ENCODE measurements at places on chromosomes 13 and 19.

- DNase-seq, result no peak
These were observed 29.8 kb upstream of the PABPC3 start for GRCh38 chr13:25065974-25066770.

DNA sequence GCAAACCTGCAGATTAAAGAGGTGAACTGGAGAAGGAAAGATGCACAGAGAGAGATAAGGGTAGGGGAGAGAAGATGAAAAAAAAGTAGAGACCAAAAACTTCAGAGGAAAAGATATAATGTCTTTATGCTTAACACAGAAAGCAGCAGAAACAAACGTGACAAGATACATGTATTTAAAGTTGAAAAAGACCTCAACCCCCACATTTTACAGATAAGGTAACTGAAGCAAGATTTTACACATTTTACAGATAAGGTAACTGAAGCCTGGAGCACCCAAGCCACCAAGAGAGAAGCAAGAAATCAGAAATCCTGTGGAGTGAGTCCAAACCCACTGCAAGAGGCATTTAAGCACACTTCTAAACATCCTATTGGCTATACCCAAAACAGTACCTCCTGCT is 185.3 kb downstream of the TBC1D4 start:
- no peak for DNase-seq

DNA sequence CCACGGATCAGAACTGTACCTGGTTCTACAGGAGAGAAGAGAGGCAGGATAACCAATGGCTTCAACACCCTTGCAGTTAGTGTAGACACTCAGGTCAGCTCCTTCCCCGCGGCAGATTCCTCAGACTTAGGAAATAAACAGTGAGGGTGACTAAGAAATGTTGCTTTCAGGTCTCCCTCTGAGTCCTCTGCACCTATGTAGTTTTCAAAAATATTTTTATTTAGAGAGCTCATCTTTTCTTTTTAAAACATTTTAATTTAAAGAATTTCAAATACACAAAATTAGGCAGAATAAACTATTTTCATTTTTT is 195.2 kb downstream of the KLF12 start:
- DNase-seq, result no peak

GRCh38 chr13:101301053-101301452 is 115.3 kb downstream of the NALCN start:
- DNase-seq, result no peak

DNA sequence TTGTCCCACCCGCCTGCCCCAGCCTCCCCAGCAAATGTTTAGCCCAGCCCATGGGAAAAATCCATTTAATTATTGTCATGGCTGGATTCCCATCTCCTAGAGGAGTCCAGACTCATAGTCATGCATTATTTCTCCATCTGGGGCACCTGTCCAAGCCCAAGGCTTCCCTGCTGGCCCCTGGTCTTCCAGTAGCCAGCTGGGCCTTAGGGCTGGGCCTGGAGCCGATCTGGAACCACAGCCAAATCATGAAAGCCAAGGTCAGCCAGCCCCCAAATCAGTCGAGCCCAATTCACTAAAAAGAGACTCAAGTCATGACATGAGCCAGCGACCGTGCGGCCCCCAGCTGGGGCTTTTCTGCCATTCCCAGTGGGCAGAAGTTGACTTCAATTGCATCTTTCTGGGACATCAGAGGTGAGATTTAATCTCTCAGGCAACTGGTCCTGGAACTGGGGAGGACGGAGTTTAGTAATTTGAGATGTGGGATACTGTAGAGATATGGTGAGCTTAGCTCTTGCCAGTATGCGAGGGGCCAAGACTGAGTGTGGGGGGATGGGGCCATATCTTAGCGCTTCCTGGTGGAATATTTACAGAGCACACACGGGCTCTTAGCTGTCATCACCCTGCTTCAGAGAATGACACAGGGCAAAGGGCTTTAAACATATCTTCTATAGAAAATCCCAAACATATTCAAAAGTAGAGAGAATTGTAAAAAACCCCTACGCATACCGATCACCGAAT is 9.4 kb upstream of the PGLYRP2 start:
- DNase-seq, result no peak

DNA sequence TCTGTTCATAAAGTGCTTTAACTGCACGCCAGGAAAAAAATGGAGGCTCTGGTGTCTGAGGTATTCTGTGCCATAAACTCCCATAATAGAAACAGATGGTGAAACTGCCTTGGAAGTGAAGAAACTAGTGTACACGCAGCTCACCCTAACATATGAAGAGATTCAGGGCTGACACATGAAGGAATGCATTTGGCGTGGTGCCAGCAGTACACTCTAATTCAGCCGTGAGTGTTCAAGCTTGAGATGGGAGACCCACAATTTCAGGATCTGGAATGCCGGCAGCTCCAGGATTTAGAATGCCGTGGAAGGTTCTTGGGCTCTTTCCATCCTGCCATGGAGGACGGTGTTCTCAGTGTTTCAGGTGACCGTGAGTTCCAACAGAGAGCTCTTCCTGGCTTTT is 478.4 kb downstream of the TSHZ3 start:
- DNase-seq, result no peak

DNA sequence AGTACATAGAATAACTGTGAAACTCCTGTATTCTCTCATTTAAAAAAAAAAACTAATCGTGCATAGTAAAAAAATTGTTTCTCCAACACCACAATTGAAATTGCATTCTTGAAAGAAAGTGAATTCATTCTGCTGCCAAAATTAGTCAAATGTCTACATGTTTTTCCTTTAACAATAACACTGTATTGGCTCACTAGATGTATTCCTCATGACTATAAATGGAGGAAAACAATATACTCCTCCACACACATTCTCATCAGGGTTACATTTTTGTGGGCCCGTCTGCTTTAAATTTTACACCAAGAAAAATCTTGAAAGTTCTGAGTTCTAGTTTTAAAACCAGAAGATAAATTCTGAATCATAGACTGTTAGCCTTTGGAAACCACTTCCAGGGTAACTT is 233.6 kb downstream of the KLF12 start:
- DNase-seq, result no peak

- no peak for DNase-seq
These were observed 6.1 kb downstream of the SBNO2 start for GRCh38 chr19:1167687-1168571.

DNA sequence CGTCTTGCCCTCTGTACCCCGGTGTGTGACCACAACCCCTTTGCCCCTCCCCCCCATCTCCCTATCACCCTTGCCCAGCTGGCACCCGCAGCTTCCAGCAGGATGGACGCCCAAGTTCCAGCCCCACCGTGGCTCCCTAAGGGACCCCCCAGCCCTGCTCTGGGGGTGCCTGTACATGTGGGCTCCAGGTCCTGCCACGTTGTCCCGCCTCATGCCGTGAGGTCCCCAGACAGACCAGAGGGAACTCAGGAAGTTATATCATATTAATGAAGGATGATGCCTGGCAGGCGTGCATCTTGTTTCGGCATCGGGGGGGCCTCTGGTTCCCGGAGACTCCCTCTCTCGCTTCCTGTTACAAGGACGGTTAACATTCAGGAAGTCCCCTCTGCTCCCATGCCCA is 1.6 kb upstream of the PTGIR start:
- DNase-seq, result no peak

DNA sequence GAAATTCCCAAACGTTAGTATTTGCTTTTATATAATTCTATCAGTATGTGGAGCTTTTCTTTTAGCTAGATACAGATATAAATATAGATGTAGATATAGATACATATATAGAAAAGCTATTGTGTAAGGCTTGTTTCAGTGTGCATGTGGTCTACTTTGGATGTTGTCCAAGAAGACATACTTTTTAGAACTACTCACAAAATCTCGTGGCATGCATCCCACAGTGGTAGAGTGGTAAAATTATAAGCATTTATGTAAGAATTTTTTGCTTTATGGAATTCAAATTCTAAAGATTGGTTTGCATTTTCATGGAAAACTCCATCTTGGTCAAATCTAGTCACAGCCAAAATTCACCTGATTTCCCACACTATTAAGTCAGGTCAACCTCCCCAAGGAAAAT is 880.4 kb downstream of the EFNB2 start:
- DNase-seq, result no peak

- no peak for DNase-seq
These were observed 86.7 kb downstream of the DNAJC3 start for GRCh38 chr13:95763601-95764000.

GRCh38 chr19:5893907-5894703 is 9.5 kb downstream of the NDUFA11 start:
- no peak for DNase-seq

DNA sequence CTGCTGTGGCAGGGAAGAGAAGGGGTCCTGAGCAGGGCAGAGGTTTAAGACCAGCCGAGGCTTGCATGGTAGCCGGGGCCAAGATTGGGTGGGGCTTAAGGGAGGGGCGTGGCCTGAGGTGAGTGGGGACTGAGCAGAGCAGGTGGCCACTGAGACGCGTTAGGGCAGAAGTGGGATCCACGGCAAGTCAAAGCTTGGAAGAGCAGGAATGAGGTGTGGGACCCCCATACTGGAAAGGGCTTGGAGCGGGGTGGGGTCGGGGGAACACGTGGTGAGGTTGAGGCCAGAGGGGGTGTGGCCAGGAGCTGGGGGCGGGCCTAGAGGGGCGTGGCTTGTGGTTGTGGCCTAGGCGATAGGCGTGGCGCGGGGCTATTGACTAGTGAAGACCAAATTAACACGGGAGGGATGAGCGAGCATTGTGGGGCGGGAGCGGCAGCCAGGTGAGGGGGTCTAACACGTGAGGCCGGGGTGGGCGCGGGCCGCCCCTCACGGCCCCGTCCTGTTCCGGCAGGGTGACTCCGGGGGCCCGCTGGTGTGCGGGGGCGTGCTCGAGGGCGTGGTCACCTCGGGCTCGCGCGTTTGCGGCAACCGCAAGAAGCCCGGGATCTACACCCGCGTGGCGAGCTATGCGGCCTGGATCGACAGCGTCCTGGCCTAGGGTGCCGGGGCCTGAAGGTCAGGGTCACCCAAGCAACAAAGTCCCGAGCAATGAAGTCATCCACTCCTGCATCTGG is 3.3 kb downstream of the CFD start:
- peak; percentile 67 for DNase-seq

DNA sequence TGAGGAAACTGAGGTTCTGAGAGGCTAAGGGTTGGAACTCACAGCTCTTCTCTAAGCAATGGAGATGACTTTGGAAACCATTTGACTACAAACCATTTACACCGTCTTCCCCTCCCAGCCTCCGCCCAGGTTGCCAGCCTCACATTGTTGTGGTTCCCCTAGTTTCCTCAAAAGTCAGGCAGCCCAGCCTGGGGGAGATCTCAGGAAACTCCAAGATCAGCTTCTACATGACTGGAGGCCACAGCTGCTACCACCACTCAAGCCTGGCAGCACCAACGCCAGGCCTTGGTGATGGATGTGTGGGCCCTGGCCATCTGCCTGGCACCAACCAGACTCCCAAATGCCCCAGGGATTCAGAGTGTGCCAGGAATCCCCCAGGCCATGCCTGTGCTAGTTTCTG is 207.9 kb downstream of the TSHZ3 start:
- DNase-seq, result no peak

DNA sequence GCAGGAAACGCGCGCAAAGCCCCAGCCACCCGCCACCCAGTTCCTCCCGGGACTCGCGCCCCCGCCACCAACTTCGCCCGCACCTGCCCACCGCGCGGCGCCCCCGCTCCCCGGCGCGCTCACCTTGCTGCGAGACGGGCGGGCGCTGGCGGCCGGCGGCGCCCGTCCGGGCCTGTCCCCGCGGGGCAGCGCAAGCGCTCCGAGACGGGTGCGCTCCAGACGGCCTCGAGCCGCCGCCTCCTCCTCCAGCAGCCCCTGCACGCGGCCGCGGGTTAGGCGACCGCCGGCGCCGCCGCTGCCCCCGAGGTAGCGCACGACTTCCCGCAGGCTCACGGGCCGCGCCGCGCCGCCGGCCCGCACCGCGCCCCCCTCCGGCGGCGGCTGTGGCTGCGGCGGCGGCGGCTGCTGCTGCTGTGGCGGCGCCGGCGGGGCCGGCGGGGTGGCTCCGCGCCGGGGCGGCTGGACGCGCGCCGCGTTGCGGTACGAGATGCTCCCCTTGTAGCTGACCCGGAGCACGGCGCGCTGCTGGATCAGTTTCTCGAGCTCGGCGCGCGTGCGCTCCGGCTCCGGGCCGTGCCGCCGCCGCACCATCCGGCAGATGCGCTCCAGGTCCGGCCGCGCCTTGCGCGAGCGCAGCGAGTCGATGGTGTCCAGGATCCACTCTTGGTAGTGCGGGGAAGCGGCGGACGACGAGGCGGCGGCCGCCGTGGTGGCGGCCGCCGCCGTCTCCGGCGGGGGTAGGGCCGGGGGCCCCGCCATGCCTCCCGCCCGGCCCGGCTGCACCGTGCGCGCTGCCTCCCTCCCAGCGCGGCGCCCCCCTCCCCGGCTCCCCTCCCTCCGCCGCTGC is 666 bp downstream of the SAMD1 start:
- no peak for DNase-seq

DNA sequence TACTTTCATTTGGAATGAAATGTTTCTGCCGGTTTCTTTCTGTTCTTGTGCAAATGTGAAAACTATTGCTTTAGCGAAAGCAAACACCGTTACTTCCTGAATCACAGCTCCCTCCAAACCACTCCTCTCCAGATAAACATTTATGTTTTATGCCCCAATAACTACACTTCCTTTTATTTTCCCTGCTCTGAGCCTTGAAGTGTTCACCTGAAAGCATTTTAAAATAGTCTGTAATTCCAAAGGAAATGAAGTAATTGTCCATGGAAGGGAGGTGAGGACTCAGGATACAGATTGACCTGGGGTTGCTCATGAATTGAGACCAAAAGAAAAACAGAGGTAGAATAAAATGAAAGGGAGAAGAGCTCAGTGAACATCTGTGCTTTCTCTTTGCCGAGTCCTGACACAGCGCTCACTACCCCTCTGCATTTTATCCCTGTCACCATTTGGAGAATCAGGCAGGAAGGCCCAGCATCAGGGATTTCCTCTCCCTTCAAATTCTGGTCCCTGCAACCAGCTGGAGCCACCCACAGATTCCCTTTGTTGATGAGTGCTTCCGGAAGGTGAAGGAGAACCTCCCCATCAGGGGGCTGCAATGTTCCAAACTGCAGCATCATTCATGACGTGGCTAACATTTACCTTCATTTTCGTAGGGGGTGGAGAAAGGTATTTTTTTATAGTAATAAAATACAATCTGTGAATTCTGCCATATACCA is 171.9 kb downstream of the ITGBL1 start:
- no peak for DNase-seq

- no peak for DNase-seq
These were observed 283.4 kb upstream of the KLHL1 start for GRCh38 chr13:70391678-70392077.

- no peak for DNase-seq
These were observed 530.7 kb upstream of the SLITRK1 start for GRCh38 chr13:84413016-84413415.

All from activated T-helper 1 cell treated with Interleukin-2 at 50 U/mL for 16 hours (primary cell).